C1 segment of cervical spinal cord (tissue), 14 donors: ENCODE measurements at places on chromosomes 4 and X.

- no peak for DNase-seq
Measured at GRCh38 chr4:67871867-67872266, 11.9 kb downstream of the TMPRSS11D start.

DNA sequence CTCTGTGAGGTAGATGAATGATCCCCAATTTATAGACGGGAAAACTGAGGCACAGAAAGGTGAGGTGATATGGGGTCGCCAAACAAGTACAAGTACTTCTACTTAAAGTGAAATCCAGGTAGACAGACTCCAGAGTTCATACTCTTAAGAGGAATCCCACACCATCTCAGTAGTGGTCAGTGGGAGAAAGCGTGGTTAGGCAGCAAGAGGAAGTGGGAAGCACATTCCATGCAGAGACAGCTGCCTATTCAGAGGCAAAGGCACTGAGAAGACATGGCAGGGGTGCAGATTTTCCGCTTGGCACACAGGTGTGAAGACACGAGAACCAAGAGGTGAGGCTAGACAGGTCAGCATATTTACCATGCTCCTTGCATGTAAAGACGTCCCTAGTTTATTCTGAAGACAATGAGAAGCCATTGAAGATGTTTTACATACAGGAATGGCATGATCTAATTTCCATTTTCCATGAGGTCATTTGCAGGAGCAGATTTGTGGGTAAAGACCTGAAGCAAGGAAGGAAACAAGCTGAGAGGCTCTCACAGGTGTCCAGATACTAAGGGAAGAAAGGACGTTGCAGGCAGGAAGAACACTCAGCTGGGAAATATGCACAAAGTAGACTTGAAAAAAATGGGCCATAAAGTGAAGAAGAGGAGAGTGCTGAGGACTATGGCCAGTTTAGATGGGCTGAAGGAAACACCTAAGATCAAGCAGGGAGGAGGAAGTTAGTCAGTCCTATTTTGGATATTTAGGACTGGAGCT lies 17.3 kb upstream of the CLNK start:
- no peak for DNase-seq

- DNase-seq = no peak
Measured at GRCh38 chrX:139738581-139738980, 30.6 kb upstream of the MCF2 start.

DNA sequence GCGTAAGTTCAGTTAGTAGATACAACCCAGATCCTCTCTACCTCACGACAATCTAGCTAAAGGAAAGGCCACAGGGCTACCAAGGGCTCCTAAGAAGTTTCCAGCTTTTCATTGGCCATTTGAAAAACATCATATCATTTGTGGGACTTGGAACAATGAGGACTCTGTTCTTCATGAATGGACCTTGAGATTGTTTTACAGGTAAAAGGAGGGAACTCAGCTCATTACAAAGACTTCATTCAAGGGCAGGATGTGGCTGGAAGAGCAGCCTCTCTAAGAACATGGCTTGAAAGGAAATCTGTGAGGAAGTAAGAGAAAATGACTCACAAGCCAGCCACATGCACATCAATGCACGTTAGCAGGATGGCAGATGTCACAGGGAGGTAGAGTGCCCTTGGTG lies 105.9 kb upstream of the SLC7A11 start:
- DNase-seq = no peak

DNA sequence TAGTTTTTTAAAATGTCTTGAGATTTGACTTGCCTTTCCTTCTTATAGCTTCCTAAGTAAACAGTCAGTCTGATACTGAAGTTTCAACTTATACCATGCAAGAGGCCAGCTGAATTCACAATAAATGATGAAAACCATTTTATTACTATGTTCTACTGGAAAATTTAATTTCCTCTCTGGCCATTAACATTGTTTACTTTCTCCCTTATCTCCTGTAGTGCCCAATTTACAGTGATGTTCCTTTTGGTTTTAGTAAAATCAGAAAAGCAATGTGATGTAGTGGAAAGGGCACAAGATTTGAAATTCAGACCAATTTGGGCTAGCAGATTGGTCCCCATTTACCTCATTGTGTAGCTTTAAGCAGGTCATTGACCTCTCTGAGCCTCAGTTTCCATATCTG lies 54.2 kb downstream of the SLC9A6 start:
- no peak for DNase-seq

DNA sequence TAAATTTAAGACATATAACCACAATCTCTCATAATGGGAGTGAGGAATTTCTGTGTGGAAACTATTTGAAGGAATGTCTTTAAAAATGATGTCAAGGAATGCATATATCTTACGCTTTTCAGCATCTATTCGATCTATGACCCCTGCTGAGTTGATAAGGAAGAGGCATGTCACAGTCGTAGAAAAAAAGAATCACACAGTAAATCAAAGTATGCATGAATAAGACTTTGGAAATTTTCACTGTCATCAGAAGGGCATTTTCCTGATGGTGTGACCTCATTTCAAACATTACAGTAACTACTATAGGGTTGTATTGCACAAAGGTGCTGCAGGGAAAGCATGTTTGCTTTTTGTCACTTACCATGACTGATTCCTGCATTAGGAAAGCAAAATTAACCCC lies 41.5 kb downstream of the REELD1 start:
- DNase-seq = no peak

GRCh38 chrX:12865359-12865758 lies 1.5 kb upstream of the TLR7 start:
- DNase-seq = no peak

DNA sequence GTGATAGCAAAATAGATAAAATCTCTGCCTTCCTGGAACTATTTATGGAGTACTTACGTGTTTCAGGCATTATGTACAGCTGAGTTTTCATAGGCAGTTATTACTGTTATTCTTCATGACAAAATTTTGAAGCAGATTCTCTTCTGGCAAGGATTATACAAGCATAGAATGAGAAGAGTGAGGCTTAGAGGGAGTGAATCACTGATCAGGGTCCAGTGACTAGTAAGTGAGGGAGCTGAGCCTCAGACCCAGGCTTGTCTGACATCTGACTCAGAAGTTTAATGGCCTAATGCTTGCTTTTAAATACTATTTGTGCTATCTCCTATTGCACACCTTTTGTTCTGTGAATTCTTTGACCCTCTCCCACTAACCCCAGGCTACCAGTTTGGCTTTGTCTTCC lies 110.6 kb downstream of the DTHD1 start:
- no peak for DNase-seq

GRCh38 chr4:151558496-151559113 lies 149.6 kb downstream of the FHIP1A start:
- no peak for DNase-seq

DNA sequence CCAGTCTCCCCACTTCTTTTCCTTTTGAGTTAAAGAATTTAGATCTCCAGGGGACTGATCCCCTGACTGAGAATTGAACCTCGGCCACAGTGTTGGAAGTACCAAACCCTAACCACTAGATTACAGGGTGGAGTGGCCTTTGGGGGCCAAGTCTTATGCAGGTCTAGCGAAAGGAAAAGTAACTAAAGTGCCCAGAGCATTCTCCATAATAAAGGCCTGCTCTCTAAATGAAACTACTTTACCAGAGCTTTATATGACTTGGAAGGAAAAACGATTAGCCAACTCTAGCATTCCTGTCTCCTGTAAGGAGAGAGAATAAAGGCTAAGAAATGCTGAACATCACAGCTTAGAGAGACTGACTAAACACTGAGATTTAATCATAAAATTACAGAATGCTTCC lies 788.0 kb downstream of the C4orf33 start:
- no peak for DNase-seq

DNA sequence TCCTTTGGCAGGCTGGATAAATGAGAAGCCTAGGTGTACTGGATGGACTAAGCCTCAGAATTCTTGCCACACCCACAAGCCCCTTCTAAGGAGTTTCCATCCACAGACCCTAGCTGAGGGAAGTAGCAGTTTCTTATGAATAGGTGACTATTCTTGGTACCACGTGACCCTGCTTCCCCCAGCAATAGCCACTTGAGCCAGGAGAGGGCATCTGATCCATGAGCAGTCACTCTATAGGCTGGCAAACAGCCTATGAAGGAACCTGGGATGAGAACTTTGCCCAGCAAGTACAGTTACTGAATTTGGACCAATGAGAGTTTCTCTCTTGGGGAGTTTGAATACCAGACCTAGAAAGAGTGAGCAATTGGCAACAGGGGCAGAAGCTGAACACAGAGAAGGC lies 84.0 kb downstream of the RTL9 start:
- no peak for DNase-seq

DNA sequence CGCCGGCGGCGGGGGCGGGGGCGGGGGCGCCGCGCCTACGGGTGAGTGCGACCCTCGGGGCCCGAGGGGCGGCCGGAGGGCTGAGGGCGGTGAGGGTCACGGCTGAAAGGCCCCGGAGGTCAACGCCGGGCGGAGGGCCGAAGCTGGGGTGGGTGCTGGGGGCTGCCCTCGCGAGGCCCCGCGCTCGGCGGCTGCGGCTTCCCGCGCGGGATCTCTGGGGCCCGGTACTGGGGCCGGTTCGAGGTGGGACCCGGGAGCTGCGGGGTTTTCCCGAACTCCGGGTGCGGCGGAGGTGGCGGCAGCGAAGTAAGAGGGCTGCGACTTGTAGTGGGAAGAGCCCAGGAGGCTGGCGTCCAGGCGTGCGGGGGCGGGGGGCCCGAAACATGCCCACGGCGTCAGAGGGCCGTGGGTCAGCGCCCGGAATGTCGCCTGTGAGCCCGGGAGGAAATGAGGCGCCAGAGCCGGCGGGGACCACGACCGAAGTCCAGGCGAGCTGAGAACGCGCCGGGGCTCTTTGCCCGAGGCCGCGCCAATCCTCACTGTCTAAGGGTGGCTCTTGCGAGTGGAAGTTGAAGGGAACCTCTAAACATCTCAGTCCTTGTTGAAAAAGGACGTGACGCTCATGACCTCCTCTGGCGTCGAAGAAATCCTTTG lies 407 bp downstream of the IL13RA1 start:
- no peak for DNase-seq

- no peak for DNase-seq
Measured at GRCh38 chr4:146278986-146279385, 64.6 kb downstream of the REELD1 start.

DNA sequence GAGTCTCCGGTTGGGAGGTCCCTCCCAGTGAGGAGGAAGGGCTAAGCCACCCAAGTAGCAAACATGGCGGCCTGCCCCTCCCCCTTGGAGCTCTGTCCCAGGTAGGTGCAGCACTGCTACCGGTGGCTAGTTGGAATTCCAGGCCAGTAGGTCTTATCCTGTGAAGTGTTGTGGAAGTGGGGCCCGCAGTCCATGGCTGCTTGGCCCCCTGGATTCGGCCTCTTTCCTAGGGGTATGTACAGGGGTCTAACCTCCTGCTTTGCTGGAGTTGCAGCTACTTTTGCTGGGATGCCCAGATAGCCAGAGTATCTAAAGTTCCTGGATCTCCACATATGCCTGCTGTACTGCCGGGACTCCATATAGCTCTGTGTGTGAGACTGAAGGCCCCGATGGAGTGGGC lies 9.9 kb upstream of the TMSB15C start:
- DNase-seq = no peak

GRCh38 chr4:123807866-123808265 lies 411.3 kb downstream of the SPRY1 start:
- DNase-seq = no peak

DNA sequence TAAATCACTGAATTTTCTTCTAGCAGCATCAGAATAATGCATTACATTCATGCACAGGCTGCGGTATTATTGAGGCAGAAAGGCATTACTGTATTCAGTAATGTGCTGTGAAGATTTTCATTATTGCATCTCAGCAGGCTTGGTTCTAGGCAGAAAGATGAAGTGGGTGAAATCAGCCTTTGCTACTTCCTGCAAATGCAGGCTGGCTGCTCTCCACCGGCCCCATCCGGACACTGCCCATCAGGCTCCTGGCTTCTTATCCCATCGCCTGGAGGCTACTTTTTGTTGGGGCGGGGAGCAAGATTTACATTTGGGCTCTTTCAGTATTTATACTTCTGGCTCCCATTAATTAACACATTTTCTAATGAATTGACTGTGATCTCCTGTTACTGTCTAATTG lies 117.8 kb downstream of the FRAS1 start:
- DNase-seq = no peak

- no peak for DNase-seq
Measured at GRCh38 chr4:109315341-109315740, 12.9 kb upstream of the COL25A1 start.

GRCh38 chr4:138311771-138312535 lies 69.8 kb upstream of the SLC7A11 start:
- no peak for DNase-seq

DNA sequence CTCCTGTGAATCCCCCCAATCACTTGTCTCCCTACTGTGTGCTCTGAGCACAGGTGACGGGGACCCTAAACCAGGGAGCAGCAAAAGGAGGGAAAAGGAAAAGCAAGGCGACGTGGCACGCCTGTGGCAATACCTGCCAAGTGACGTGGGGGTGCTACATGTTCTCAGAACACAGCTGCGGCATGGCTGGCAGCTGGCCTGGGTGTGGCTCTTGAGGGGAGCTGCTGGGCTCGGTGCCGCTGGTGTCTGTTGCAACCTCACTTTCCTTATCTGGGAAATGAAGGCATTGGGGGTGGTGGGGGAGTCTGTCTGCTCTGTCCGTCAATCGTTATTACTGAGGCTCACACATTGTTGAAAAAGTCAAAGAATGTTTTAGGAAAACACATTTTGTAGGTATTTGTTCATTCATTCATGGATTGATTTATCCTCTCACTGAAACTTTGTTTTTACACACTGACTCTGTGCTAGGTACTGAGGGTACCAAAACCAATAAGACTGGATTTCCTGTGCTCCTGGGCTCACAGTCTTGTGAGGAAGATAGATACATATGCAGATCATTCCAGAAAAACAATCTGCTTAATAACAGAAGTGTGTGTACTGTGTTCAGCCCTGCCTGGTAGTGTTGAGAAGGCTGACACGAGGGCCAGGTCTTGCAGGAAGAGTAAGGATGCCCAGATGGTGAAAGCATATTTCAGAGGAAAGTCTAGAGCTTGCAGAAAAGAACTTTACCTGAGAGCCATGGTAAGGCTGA lies 217.6 kb downstream of the PTTG2 start:
- no peak for DNase-seq

- DNase-seq = no peak
Measured at GRCh38 chr4:140038031-140038533, 115.9 kb downstream of the MAML3 start.

DNA sequence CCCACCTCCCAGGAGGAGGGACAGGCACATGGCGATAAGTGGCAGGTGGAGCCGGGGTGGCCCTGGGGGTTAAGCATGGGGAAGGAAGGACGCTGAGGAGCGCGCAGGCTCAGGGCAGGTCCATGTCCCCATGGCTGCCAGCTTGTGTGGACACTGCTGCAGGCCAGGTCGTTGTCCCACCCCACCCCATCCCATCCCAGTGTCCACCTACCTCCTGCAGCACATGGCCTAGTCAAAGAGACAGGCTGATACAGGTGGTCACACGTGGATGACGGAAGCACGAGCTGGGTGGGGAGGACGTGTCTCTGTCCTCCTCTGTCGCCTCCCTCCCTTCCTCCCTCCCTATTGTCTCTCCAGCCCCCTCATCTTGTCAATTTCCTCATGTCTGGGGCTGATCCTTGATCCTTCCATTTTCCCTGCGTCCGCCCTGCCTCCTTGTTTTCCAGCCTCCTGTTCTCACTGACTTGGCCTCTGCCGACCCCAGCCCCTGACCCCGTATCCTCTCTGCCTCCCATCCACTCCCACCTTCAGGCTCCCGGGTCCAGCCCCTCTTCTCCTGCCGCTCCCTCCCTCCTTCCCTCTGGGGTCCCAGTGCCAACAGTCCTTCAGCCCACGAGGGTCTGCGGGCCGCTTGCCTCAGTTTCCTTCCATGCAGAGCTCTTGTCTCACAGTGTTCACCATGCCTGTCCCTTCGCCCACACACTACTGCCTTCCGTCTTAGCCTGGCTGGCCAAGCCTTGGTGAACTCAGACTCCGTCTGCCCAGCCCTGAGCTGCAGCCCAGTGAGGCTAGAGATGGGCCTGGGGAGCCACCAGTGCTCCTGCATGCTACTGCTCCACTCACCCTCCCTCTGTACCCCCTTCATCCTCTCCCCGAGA lies 15.5 kb upstream of the ADD1 start:
- no peak for DNase-seq
